ENCODE measurements at places on chromosomes 7 and 10. TPM values are rescaled to one million over a fixed set of nuclear protein-coding genes. Genes with fewer than 3 reads are reported as not detected.

Gene DHX32
- 30.8 TPM for total RNA-seq

Gene CBX3
- total RNA-seq: 213 TPM

Gene NUTM2E
- total RNA-seq: not detected

Gene OR2A5
- not detected for total RNA-seq

Gene IRF5
- total RNA-seq: 1.4 TPM

Gene EBLN1
- total RNA-seq: not detected

Gene TRIM73
- 1.7 TPM for total RNA-seq

Gene TMEM270
- 0.93 TPM for total RNA-seq

Gene SYT15B
- 0.04 TPM for total RNA-seq

Gene IGFBP1
- total RNA-seq: 0.38 TPM

Gene ASIC3
- 3.7 TPM for total RNA-seq

Gene TACC2
- total RNA-seq: 20.6 TPM

Gene ZNRF2
- total RNA-seq: 12.3 TPM

Gene TEX36
- total RNA-seq: 0.27 TPM

Gene ZPBP
- total RNA-seq: not detected

Gene ASB10
- total RNA-seq: not detected

Gene SRRM3
- total RNA-seq: 4.2 TPM

Gene MYH16
- total RNA-seq: 0.87 TPM

Gene SRGN
- 3.8 TPM for total RNA-seq

Gene HSPA12A
- 2.0 TPM for total RNA-seq

Gene FAM171A1
- total RNA-seq: 9.5 TPM

Gene PARP12
- total RNA-seq: 21.7 TPM

Gene PRPS1L1
- total RNA-seq: not detected

Gene GPER1
- total RNA-seq: 0.30 TPM

Gene TCERG1L
- total RNA-seq: not detected

Gene CC2D2B
- not detected for total RNA-seq

Gene TMEM184A
- 1.6 TPM for total RNA-seq

Gene DNAJB12
- 35.9 TPM for total RNA-seq

Gene MET
- 72.3 TPM for total RNA-seq

Gene GRM3
- 0.11 TPM for total RNA-seq

Gene CUZD1
- 0.72 TPM for total RNA-seq

Gene HOXA13
- total RNA-seq: 0.11 TPM

Gene CYP3A5
- total RNA-seq: 0.11 TPM

Gene RSPH10B2
- 0.11 TPM for total RNA-seq

Gene HOXA11
- 1.2 TPM for total RNA-seq

Gene NPFFR1
- total RNA-seq: not detected

Gene TMEM243
- 42.4 TPM for total RNA-seq

Gene UBN2
- total RNA-seq: 4.2 TPM

Gene CPED1
- total RNA-seq: 0.88 TPM

Gene UPK3BL1
- 16.4 TPM for total RNA-seq

Measured in A375 (cell line).